ENCODE measurements at places on chromosomes 16 and 17.

- peak; percentile 78 for DNase-seq
Observed at GRCh38 chr17:59001158-59001814, 105.4 kb downstream of the TRIM37 start.

DNA sequence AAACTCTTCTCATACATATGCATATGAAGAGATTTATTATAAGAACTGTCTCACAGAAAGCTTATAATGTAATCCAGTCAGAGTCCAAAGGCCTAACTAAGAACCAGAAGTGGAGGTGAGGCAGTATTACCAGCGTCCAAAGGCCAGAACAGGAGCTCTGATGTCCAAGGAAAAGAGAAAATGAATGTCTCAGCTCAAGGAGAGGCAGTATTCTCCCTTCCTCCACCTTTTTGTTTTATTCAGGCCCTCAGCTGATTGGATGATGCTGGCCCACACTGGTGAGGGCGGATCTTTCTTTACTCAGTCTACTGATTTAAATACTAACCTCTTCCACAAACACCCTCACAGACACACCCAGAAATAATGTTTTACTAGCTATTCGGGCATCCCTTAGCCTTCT lies 43.4 kb downstream of the FBXL20 start:
- DNase-seq, result no peak

- DNase-seq, result no peak
Observed at GRCh38 chr17:31236137-31236536, 60.9 kb downstream of the OMG start.

DNA sequence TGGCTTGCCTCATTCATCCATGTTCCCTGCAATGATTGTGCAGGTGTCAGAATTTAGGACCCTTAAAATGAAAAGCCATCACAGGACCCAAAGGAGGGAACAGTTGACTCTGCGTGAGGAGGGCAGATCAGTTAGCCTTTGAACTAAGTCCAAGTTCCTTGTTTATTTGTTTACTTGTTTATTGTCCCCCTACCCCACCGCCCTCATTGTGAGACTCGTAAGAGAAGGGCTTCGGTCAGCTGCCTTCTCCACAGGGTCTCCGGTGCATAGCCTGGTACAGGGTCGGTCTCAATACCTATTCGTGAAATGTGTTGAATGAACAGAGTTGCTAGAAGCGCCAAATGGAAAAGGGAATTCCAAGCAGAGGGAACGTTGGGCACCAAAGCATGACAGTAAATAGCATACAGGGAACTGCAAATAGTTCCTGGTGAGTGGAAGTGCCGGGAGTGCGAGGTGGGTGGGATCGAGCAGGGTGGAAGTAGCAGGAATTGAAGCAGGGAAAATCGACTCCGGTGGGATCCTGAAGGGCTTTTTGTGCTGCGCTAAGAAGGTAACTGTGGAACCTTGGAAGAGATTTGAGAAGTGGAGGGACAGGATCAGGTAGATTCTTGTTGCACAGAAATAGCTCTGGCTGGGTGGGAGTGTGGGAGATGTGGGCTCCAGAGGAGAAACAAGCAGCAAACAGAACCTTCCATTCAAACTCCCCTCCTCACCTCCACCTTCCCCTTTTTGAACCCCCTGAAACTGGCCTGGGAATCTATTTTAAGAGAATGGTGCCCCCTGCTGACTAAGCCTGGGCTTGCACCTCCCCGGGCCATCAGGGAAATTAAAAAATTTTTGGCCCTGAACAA lies 12.7 kb downstream of the SLC35B1 start:
- peak; percentile 39 for DNase-seq

DNA sequence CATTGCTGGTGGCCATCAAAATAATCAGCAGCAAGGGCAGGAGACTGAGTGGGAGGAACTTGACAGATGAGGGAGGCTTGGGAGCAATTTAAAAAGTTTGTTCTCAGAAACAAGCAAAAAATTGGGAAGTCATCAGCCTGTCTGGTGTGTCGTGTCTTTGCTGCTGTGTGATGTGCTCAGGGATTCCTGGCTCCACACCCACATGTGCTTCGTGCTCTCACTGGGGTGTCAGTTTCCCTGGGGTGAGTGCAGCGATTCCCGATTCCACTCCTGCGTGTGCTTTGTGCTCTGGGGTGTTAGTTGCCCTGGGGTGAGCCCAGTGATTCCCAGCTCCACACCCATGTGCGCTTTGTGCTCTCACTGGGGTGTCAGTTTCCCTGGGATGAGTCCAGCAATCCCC lies 228.1 kb downstream of the SNX29 start:
- DNase-seq, result no peak

GRCh38 chr16:68275611-68276191 lies 11.4 kb downstream of the SLC7A6 start:
- no peak for DNase-seq

DNA sequence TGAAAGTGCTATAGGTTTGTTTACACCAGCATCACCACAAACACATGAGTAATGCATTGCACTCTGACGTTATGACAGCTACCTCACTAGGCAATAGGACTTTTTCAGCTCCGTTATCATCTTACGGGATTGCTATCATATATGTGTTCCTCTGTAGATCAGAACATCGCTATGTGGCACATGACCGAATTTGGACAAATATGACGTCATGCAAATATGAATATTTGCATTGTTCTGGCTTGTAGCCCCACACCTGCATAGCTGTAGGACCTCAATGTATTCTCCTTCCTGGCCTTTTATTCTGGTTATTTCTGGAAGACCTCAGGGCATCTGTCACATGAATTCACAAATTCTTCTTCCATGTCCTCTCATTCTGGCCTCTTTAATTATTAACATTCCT lies 393.2 kb downstream of the CDH13 start:
- no peak for DNase-seq

DNA sequence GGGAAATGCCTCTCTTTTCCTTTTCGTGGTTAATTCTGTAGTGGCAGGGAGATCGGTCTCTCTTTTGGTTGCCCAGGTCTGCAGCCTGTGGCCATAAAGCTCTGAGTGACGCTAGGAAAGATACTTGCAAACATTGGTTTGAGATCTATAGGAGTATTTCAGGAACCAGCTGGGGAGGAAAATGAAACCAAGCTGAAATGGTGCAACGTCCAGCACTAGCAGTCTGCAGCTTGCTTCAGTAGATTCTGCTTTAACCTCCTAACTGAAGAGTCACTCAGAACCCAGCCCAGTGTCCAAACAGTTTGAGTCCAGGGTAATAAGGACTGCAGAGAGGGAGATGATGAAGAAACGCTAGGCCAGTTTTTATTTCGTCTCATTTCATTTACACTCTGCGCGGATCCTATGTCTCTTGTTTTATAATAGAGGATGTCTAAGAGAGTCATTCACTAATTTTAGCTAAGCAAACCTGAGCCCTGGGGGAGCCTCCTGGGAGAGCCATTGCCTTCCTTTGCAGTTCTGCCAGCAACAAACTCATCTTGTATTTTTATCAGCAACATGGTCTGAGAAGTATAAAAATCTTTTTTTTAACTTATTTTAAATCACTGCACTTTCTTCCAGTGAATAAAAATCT lies 12.0 kb downstream of the SP2 start:
- peak; percentile 24 for DNase-seq

GRCh38 chr16:19997734-19998133 lies 76.0 kb downstream of the GPR139 start:
- no peak for DNase-seq

GRCh38 chr16:22901563-22901962 lies 87.6 kb downstream of the HS3ST2 start:
- DNase-seq, result no peak

GRCh38 chr17:64500862-64501765 lies 4.3 kb upstream of the POLG2 start:
- DNase-seq, result no peak

- DNase-seq, result no peak
Observed at GRCh38 chr17:73427198-73427597, 115.4 kb upstream of the CDC42EP4 start.

GRCh38 chr17:29945281-29945680 lies 3.8 kb downstream of the EFCAB5 start:
- no peak for DNase-seq

DNA sequence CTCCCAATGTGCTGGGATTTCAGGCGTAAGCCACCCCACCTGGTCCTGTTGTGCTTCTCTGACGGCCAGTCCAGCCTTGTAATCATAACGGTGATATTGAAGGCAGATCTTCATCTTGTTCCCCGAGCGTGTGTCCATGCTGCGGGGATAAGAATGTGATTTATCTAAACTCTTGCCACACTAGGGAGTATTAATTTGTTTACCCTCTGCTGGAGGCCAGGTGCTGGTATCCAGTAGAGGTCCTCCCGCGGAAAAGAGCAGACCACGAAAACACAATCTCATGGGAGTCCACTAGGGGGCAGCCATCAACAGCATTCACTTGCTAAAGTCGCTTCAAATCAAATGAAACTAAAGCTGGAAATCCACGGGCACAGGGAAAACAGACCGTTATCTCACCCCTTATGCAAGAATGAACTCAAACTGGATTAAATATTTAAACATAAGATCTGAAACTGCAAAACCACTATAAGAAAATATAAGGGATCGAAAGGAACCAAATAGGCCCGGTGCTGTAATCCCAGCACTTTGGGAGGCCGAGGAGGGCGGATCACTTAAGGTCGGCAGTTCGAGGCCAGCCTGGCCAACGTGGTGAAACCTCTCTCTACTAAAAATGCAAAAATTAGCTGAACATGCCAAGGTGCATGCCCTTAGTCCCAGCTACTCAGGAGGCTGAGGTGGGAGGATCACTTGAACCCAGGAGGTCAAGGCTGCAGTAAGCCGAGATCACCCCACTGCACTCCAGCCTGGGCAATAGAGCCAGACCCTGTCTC lies 22.3 kb upstream of the RBBP6 start:
- peak; percentile 93 for DNase-seq

DNA sequence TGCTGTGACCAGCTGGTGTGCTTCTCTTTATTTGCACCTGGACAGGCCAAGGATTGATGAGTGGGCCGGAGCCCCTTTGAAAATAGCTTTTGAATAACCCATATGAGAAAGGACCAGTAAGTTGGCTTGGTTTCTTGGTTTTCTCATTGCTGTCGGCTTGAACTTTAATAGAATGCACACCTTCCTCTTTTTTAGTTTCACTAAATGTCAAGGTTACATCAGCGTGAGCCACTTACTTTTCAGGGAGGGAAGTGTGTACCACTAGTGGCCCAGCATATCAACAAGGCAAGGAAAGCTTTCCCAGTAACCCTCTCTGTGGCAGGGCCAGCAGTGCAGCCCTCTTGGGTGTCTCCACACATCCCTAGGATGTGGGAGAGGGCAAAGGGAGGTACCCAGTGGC lies 433.3 kb downstream of the CA10 start:
- DNase-seq, result no peak
